Activated CD4-positive, CD25-positive, alpha-beta regulatory T cell treated with anti-CD3 and anti-CD28 coated beads, Interleukin-2, amount 50 U/mL, for 16 hours (primary cell): ENCODE measurements at places on chromosomes 13 and 19.

GRCh38 chr19:8659905-8660304 lies 29.5 kb downstream of the NFILZ start:
- DNase-seq: no peak

GRCh38 chr13:94622344-94622743 lies 20.7 kb downstream of the GPR180 start:
- no peak for DNase-seq

DNA sequence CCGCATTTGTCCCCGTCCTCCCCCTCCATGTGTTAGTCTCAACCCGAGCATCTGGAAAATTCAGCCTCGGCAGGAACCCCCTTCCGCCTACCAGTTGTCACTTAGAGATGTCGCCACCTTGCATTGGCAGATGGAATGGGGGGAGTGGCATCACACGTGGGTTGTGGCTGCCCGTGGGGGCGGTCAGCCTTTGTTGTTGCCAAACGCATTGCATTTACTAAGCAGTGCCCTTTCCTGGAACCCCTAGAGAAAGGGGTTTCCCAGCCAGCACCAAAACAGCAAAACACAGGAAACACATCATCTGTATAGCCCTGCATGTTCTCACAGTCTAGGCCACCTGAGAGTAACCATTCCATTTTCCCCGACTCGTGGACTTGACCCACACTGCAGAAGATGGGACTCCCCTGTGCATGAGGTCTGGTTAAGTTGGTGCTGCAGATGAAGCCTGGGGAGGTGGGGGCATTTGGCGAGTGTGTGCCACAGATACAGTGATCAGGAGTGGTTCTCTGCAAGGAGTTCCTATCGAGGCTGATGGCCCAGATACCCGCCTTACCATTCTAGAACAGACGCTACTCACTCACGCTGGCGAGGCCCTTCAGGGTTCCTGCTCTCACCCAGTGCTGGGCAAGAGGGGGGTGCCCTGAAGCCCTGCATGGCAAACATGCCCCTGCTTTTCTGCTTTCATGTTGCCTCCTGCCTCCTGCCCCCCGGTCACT lies 38.3 kb downstream of the TMED1 start:
- DNase-seq: peak; percentile 56

DNA sequence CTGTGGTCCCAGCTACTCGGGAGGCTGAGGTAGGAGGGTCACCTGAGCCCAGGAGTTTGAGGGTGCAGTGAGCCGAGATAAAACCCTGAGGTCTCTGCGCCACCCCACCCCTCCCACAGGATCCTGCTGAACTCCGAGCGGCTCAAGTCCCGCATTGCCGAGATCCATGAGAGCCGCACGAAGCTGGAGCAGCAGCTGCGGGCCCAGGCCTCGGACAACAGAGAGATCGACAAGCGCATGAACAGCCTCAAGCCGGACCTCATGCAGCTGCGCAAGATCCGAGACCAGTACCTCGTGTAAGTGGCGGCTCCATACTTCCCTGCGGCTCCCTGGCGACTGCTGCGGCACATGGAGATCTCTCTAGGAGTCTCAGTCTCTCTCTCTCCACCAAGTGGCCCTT lies 6.6 kb upstream of the IFI30 start:
- DNase-seq: no peak

- DNase-seq: no peak
These were observed 50.3 kb upstream of the GPI start for GRCh38 chr19:34314437-34315313.

DNA sequence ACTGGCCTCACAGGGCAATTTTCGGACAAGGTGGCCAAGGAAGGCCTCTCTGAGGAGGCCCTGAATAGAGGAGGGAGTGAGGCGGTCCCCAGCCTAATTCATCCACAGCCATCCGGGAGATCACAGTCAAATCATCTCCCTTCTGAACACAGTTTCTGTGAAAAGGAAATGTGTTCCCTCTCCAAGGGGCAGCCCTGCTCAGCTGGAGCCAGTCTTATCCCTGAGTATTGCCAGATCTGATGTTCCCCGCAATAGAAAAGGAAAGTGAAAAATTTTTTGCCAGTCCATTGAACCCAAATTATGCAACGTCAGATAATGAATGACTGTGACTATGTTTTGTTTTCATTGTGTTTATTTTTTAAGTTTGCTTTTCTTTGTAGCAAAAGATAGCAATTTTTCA lies 125.9 kb downstream of the SIPA1L3 start:
- no peak for DNase-seq

GRCh38 chr19:3818918-3819317 lies 32.7 kb upstream of the MATK start:
- DNase-seq: no peak

- DNase-seq: no peak
These were observed 74.2 kb upstream of the CSNK1A1L start for GRCh38 chr13:37179645-37180044.

DNA sequence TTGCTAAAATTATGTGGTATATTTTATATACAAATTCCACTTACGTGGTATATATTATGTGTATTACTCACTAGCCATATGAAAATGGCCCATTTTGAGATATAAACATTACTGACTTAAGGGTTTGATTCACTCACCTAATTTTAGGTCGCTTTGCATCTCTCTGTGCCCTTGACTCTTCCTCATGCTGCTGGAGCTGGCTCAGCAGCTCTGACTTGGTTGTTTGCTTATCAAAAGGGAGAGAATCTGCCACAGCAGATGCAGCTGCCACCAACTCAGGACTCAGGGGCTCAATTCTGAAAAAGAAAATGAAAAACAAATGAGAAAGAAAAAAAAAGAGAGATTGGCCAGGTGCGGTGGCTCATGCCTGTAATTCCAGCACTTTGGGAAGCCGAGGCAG lies 12.2 kb downstream of the MRPS31 start:
- no peak for DNase-seq

DNA sequence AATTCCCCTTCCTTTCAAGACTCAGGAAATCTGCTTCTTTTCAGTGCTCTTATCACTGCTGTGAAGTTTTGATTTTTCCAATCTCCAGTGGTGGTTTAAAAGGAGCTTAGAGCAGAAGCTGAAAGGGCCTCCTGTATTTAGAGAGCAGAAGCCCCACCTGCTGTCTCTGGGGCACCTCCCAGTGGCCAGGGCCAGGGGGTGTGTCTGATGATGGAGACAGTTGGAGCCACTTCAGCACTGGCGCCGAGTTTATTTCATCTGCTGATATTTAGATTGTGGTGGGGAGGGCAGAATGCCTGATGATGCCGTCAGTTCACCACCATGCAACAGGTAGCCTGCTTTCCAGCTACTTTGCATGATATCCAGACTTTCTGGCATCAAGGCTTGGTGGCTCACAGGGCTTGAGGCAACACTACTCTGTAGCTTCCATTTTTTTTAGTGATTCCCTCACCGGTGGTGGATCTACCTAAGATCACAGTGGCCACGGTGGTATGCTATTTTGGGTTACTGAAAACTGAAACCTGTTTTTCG lies 371.9 kb downstream of the KCNRG start:
- no peak for DNase-seq

GRCh38 chr13:48429886-48430285 lies 17.0 kb upstream of the LPAR6 start:
- no peak for DNase-seq

- DNase-seq: no peak
These were observed 20.8 kb downstream of the RANBP3 start for GRCh38 chr19:5957170-5957569.

DNA sequence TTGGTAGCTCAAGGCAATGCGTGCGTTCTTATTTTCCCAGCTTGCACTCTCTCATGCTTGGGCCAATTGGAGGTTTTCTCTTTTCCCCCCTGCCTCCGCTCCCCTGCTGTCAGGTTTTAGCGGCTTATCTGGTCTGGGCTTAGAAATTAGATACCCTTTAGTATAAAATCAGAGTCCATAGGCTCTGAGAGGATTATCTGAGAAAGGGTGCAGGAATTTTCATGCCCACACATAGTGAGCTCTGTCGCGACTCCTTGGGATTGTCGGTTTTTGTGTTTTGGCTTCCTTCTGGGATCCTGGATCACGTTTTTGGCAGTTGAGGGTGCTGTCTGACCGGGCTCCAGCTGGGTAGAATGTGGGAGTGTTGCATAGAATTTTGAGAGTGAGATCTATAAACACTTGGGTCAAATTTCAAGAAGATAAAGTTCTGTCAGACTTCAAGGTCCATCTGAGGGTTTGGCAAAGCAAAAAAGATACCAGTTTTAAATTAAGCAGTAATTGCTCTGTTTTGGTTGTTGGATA lies 12.4 kb downstream of the CHAF1A start:
- no peak for DNase-seq
